Effector memory CD8-positive, alpha-beta T cell (primary cell): ENCODE measurements at places on chromosomes 1 and 21.

DNA sequence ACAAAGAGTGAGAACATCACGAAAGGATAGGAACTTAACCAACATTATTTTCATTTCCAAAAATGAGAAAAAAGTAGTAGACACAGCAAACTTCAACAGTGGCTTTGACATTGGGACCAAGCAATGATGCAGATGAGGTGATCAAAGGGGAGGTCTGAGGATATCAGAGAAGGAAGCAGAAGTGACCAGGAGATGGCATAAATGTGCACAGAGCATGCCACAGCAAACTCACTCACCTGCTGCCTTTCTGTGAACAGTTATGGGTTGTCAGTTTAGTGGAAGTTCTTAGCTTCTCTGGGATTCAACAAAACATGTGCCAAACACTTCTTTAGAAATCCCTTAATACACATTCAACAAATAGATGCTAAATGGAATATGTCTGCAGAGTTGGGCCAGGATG lies 290.1 kb downstream of the PLPP3 start:
- DNase-seq = no peak

DNA sequence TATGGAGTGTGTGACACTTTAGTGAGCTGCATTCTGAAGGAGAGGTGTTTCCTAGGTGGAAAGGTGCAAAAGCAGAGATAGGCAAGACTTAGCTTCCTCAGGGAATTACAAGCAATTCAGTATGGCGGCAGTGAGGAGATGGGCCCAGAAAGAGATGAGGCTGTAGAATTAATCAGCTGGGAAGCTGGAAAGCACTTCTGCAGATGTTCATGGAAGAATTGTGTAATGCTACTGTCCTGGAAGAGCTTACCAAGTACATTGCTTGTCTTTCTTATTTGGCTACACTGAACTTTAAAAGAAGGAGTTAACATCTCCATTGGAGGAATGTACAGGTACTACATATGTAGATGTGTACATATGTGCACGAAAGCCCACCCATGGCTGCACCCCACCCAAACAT lies 103.7 kb upstream of the DPT start:
- no peak for DNase-seq

GRCh38 chr1:1200876-1201810 lies 5.2 kb downstream of the TNFRSF18 start:
- DNase-seq = peak; percentile 79

- DNase-seq = no peak
Measured at GRCh38 chr1:213138391-213138790, 87.3 kb downstream of the RPS6KC1 start.

GRCh38 chr21:16597753-16598152 lies 868.0 kb downstream of the USP25 start:
- DNase-seq = no peak

- no peak for DNase-seq
Measured at GRCh38 chr1:69401879-69402278, 165.8 kb upstream of the LRRC7 start.

GRCh38 chr1:6794164-6794563 lies 8.9 kb downstream of the CAMTA1 start:
- no peak for DNase-seq

- DNase-seq = no peak
Measured at GRCh38 chr1:174939775-174940545, 59.8 kb upstream of the CACYBP start.

DNA sequence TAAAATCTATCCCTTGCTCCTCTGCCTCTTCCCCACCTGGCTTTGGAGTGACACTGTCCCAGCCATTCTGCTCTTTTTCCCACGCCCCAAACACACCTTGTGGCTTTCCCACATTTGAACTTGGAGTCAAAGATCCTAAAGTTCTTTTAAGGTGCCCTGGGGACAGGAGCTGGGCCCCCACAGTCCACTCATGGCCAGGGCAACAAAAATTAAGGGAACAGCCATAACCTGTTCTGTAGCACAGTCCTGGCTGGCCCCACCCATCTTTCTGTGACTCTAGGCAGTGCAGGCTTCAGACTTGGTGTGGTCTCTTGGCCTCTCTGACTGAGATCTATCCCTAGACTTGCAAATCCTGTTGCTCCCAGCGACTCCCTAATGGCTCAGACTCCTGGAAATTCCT lies 143.0 kb upstream of the MAGI3 start:
- no peak for DNase-seq

DNA sequence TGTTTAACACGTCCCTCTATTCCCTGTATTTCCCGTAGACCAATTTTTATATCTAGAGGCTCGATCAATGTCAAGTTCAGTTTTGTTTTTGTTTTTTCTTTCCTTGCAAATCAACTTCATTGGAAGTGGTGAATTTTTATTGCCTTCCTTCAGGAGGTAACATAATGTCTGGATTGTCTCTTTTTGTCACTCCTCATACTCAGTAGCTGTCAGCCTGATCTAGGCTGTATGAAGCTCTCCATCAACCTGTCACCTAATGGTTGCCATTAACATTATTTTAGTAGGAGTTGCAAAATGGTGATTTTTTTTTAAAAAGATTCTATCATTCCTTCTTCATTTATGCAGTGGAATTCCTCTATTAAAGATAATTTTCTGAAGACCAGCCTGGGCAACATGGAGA lies 49.7 kb upstream of the KIF26B start:
- DNase-seq = no peak

DNA sequence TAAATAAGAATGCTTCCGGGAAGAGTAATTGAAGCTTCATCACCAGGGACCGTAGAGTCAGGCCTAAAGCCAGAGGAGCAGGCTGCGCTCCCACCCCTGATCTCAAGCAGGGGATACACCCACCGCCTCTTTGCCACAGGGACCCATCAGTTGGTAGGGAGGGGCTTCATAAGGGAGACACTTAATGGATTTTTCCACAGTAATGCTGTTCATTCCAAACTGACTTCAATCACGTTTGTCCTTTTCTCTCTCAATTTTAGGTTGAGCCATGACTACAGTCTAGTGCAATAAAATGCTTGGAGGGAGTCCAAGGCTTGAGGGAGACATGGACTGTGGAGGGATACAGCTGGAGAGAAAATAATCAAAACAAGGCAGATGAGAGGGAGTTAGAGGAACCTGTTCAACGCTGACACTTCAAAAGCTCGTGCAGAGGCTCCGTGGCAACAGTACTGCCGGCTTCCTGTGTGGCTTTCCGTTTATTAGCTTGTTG lies 111.5 kb downstream of the SEC16B start:
- DNase-seq = no peak

- no peak for DNase-seq
Measured at GRCh38 chr21:28132713-28133112, 860.0 kb downstream of the LTN1 start.
